ENCODE measurements at places on chromosomes 6 and 20.

DNA sequence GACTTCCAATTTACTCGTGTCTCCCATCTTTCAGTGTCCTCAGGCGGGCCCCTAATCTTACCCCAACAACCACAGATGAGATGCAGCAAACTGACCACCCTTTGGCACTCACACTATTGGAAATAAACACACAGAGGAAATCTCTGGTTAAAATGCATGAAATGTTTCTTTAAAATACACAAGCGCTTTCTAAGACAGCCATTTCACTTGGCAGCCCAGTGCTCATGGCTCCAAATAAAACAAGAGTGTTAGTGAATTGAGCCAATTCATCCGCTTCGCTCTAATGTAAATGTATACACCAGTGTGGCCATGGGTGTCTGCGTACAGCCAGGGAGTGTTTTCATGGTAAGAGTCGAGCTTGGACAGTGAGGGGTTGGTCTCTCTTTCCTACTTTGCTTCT is 282.9 kb downstream of the CLIC5 start:
- no peak for DNase-seq

DNA sequence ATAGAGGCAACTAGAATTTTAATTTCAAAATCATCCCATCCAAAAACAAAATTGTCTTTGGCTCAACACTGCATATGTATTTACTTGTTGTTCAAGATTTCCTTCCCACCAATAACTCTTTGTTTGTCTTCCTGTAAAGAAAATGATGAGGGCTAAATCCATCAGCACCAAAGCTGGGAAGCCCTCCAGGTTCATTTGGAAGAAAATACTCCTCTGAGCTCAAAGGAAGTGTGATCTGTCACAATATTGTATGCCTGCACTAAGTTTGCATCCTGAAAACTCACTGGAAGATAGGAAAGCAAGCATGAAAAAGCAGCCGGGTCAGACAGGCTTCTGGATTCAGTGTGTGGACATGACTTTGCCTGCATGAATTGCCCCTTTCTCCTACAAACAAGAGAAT is 28.7 kb upstream of the OPRM1 start:
- no peak for DNase-seq

- DNase-seq = no peak
Observed at GRCh38 chr6:112804638-112805330, 457.7 kb downstream of the RFPL4B start.

DNA sequence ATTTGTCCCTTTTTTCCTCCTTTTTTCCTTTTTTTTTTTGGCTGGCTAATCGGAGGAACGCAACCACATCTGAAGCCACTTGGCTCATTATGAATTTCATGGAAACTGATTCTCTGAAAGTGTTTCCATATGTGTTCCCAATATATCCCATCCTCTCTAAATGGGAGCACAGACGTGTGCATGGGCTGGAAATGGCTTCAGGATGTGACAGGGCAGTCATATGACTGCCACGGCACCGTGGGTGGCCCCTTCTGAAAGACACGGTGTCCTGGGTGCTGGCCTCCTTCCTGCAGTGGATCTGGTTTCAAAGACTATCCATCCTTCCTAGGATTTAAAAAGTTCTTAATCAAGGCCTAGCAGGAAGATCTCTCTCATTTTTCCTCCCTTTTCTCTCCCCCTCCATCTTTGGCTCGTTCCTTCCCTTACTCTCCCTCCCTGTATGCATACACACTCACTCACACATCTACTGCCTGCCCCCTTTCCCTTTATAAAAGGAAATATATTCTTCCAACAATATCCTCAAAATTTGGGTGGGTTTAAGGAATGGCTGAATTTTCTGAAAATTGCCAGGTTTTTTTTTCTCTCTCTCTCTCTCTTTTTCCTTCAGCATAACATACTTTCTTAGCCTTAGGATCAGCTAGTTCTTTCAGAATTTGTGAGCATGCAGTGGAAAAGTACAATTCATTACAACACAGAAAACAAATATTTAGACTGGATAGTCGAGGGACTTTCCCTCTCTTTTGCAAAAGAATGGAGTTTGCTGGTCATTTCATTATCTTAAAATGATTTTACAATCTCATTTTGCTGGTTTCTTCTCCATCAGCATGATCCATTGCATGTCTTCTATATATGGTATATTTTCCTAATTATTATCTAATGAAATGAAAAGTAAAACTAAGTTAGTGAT is 161.2 kb upstream of the SUPT3H start:
- no peak for DNase-seq

DNA sequence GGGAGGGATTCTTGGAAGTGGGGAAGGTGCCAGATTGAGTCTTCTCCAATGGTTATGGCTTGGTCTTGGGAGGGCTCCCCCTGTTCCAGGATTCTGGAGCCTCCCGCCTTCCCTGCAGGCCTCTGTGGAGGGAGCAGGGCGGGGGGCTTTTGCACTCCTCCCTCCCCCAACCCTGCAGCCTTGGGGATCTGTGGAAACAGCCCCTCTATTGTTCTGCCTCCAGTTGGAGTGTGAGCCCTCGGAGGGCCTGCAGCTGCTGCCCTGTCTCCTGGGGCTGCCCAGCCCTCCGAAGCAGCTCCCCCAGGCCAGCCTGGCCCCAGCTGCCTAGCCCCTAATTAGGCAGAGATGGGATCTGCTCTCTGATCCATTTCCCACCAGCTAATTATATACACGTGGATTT is 14.7 kb downstream of the FAM110A start:
- DNase-seq = no peak

- no peak for DNase-seq
Observed at GRCh38 chr6:158170656-158171081, 2.5 kb downstream of the GTF2H5 start.

Measured in CD4-positive, alpha-beta T cell treated with Interleukin-4 for 1 hour (primary cell).